Activated CD4-positive, alpha-beta T cell treated with anti-CD3 and anti-CD28 coated beads, Interleukin-2, Interleukin-4, amounts not matched to agents 100 ng/mL and 50 ng/mL, durations not matched to agents 16 hours and 8 hours (primary cell): ENCODE measurements at places on chromosomes 16 and 17.
A peak's percentile ranks its signal among the peaks of the same experiment; 100 is the strongest.

- DNase-seq = no peak
Measured at GRCh38 chr17:55708175-55708974, 14.3 kb downstream of the TMEM100 start.

DNA sequence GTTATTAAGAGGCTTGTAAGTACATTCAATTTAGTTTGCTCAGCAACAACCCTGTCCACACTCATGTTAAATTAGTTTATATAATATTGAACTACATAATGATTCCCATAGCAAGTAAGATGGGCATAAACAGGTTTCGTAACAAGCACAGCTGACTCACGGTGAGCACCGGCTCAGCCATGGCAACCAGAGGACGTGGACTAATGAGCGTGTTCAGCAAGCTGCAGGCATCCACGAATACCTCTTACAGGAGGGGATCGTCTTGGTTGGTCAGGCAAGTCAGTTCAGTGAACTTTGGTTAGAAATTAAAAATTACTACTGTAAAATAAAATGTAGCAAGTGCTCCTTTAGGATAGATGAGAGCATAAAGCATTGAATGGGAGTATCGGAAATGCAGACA lies 58.4 kb downstream of the ELAC2 start:
- DNase-seq = no peak

- DNase-seq = peak; percentile 24
Measured at GRCh38 chr16:1863681-1864460, 8.1 kb downstream of the MEIOB start.

- DNase-seq = no peak
Measured at GRCh38 chr16:27097800-27098230, 31.1 kb downstream of the C16orf82 start.

DNA sequence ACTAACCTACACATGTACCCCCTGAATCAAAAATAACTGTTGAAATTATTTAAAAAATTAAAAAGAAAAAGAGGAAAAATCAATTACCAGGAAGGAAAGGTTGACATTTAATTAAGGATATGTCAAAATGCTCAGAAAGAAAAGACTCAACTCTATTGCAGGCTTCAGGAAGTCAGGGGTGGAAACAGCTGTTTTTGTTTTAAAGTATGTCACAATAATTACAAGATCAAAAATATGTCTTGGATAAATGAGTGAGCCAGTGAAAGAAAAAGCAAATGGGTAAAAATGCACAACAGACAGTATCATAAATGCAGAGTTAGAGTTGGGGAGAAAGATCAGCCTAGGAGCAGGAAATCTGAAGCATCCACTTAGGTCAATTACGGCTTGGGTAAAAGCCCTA lies 146.0 kb downstream of the CDH11 start:
- DNase-seq = no peak
